ENCODE measurements at places on chromosomes 1 and 21.

GRCh38 chr1:165312591-165312990 lies 43.9 kb downstream of the LMX1A start:
- no peak for DNase-seq

GRCh38 chr21:26844258-26845065 lies 747 bp downstream of the ADAMTS1 start:
- DNase-seq = peak; percentile 64

DNA sequence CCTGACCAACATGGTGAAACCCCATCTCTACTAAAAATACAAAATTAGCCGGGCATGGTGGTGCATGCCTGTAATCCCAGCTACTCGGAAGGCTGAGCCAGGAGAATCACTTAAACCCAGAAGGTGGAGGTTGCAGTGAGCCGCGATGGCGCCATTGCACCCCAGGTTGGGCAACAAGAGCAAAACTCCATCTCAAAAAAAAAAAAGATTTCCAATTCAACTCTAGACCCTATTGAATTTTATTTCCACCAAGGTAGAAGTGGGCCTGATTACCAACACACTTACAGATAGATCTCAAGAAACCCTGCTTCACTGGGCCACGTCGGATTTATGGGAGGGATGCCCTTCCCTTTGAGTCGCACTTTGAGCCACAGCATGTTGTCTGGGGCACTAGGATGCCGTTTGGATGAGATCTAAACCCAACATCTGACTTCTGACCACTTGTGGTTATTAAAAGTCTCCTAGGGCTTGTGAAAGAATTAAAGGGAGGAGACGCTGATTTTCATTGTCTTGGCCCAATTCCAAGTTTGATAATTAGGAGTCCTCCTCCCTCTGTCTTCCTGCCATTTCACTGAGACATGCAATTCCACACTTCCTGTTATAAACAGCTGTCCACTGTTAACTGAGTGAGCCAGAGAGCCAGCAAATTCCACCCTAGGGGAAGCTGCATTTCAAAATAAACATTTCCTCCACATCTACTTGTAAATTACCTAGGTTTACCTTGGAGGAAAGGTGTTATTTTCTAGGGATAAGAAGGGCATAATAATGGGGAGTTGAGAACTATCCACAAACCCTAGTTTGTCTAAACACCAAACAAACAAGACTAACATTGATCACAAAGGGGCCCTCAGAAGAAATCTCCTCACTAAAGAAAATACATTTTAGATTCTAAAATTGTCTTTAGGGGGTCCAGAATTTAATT lies 5.2 kb upstream of the RERE start:
- peak; percentile 84 for DNase-seq

DNA sequence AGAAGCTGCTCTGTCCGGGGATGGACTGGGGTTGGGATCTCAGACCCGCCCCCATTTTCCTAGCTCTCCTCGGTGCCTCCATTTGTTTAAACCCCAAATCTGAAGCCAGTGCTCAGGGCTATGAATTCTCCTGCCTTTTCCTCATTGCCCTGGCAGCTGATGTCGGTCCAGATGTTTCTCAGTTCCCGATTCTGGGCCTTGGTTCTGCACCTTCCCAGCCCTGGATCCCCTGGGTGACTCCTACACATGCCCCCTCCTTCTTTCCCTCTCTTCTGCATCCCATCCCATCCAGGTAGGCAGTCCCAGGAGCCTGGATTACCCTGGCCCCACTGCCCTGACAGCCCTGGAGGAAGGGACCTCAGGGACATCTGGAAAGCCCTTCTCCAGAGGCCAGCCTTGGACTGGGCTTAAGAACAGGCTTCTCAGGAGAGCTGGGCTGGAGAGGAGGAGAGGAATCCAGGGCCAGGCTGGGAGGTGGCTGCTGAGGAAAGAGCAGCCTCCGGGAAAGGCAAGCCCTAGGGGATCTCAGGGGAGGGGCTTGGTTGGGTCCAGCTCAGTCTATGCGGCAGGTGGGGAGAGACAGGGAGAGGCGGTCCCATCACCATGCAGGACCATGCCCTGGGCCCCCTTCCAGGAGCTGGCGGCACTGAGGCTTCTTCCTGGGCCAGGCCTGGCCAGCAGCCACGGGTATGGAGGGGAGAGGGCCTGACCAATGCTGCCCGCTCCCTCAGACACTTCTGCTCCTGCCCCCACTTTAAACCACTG lies 6.8 kb upstream of the EPS8L3 start:
- DNase-seq = no peak

- peak; percentile 65 for DNase-seq
These were observed at the start of gene LRRC3 for GRCh38 chr21:44454747-44455523. LRRC3 (plus strand) TSS chr21:44455510; CDS start chr21:44456645, 1,135 bp downstream.

DNA sequence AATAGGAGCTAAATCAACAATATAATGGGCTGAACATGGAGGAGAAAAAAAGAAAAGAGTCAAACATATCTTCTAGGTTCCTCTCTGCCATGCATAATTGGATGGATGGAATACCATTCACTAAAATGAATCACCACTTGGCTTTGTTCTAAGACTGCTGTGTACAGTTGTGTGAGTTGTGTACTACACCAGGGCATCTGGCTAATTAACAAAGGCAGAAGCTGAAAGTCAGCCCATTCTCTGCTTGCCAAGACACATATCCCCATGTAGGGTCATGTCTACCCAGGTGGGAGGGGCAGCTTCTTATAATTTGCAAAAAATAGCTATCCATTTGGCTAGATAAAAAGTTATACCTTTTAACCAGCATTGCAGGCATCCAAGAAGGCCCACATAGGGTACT lies 21.0 kb downstream of the JUN start:
- DNase-seq = peak; percentile 71

- no peak for DNase-seq
These were observed 11.4 kb downstream of the RNF220 start for GRCh38 chr1:44416408-44416807.
